Astrocyte (in vitro differentiated cells and primary cell): ENCODE measurements at places on chromosomes 4 and X. TPM values are rescaled to one million over a fixed set of nuclear protein-coding genes. Genes with fewer than 3 reads are reported as not detected.

- no peak for DNase-seq
- H3K27ac ChIP-seq, result no peak overlapping the region
- H3K4me1 ChIP-seq, result no peaks in the 10 kb centered on the region
- H3K36me3 ChIP-seq, result no peaks in the 10 kb centered on the region
- peaks cover 4% of the 10 kb centered on the region for H3K27me3 ChIP-seq
- H3K4me3 ChIP-seq, result no peak overlapping the region
These were observed 3.9 kb downstream of the LOC101059915 start for GRCh38 chrX:71671043-71671780.

DNA sequence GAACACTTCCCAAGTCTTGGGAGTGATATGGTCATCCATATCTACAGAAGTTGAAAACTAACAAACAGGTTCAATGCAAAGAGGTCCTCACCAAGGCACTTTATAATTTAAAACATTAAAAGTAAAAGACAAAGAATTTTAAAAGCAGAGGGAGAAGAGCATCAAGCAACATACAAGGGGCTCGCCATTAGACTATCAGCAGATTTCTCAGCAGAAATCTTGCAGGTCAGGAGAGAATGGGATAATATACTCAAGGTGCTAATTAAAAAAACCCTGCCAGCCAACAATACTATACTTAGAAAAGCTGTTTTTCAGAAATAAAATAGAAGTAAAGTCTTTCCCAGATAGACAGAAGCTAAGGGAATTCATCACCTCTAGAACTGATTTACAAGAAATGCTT is 121.2 kb downstream of the NEK1 start:
- no peaks in the 10 kb centered on the region for H3K27me3 ChIP-seq
- H3K4me1 ChIP-seq, result no peaks in the 10 kb centered on the region
- no peaks in the 10 kb centered on the region for H3K36me3 ChIP-seq
- no peak overlapping the region for H3K4me3 ChIP-seq
- H3K27ac ChIP-seq, result no peak overlapping the region

- no peaks in the 10 kb centered on the region for H3K27me3 ChIP-seq
- no peak overlapping the region for H3K27ac ChIP-seq
- H3K36me3 ChIP-seq, result peaks cover 3% of the 10 kb centered on the region
- no peak overlapping the region for H3K4me3 ChIP-seq
- peaks cover 7% of the 10 kb centered on the region for H3K4me1 ChIP-seq
These were observed 43.1 kb downstream of the SRPX2 start for GRCh38 chrX:100687128-100687527.

Gene PDE5A
- total RNA-seq, result 2.2 and 3.6 TPM in 2 replicates

DNA sequence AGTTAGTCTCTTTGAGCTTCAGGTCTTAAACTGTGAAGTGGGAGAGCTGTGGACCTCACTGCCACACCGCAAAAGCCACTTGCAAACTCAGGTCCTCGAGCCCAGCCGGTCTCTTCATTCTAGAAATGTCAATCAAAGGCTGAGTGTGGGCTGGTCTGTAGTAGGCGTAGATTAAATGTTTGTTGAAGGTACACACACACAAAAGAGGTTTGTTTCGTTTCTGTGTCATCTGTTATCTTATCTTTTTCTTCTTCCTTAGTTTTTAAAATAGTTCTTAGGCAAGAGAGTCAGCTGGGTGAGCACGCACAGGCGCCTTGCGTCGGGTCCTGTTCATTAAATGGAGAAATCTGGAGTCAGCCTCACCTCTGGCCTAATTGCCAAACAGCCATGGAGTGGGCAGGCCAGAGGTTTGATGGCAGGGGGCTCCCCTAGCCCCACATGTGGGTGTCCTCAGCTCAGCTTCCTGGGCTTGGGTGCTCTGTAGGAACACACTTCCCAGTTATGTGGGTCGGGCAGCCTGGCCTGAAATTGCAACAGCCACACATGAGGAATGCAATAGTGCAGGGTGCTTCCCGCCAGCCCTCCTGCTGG is 836 bp upstream of the PSAPL1 start:
- peak; percentile 26 for DNase-seq
- H3K4me1 ChIP-seq, result no peaks in the 10 kb centered on the region
- H3K27me3 ChIP-seq, result peaks cover 3% of the 10 kb centered on the region
- no peak overlapping the region for H3K4me3 ChIP-seq

GRCh38 chrX:130848763-130849162 is 54.2 kb downstream of the ENOX2 start:
- H3K36me3 ChIP-seq, result no peaks in the 10 kb centered on the region
- no peaks in the 10 kb centered on the region for H3K4me1 ChIP-seq
- DNase-seq, result no peak
- H3K27ac ChIP-seq, result no peak overlapping the region
- no peak overlapping the region for H3K4me3 ChIP-seq

DNA sequence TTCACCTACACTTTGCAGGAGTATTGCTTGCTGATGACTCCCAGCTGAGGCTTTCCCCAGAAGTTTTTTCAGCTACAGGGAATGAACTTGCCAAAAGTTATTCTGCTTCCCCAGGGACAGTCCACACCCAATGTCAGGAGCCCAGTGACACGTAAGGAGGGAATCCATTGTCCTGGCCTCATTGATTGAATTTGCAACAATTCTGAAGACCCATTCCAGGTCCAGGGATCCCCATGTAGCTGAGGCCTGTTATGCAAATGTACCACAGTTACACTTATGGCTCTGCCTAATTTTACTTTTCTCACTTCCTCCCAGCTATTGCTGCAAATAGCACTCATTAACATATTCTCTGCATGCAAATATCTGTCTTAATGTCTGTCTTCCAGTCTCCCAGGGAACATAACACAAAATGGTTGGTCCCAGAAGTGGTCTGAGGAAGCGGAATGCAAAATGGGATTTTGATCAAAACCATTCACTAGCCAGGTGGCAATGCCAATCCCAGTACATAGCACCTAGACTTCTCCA is 113.7 kb upstream of the ACTRT1 start:
- H3K4me3 ChIP-seq, result no peak overlapping the region
- no peak for DNase-seq
- H3K4me1 ChIP-seq, result no peaks in the 10 kb centered on the region
- no peak overlapping the region for H3K27ac ChIP-seq

DNA sequence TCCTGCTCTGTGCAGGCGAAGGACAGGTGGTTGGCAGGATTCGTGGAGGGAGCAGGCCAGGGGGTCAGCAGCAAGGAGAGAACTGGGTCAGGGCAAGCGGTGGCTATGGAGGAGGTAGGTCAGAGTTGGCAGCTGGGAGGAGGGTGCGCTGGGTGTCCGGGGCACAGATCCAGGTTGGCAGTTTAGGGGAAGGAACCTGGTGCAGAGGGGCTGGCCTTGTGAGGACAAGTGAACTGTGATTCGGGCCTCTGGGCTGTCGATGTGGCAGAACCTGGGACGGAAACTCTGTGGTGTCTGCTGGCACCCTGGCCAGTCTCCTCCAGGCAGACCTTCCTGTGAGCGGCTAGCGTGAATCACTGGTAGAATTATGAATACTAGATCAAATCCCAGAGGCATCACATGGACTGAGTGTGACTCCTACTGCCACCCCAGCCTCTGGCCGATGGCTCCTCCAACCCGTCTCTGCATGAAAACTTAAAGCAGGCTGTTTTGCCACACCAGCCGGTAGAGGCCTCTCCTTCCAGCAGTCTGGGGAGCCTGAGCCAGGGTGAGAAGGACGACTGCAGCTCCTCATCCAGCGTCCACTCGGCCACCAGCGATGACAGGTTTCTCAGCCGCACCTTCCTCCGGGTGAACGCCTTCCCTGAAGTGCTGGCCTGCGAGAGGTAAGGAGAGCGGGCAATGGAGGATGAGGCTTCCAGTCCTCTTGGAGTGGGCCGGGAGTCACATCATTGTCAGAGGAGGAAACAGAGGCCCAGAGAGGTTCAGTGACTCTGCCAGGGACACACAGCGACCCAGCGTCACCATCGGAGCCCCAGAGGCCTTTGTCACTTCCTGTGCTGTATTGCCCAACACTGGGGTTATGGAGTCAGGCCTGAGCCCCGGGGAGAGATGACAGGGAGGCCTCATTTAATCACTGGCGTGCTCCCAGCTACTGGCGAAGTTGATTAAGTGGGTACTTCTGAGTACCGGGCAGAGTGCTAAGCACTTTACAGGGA is 20.3 kb downstream of the EVC start:
- no peak for DNase-seq
- no peaks in the 10 kb centered on the region for H3K27me3 ChIP-seq
- no peak overlapping the region for H3K27ac ChIP-seq
- H3K4me3 ChIP-seq, result no peak overlapping the region
- H3K4me1 ChIP-seq, result no peaks in the 10 kb centered on the region
